NCI-H1105 treated with DMSO at 0.1 percent for 48 hours (cell line): ENCODE measurements at places on chromosomes 7 and 10.

DNA sequence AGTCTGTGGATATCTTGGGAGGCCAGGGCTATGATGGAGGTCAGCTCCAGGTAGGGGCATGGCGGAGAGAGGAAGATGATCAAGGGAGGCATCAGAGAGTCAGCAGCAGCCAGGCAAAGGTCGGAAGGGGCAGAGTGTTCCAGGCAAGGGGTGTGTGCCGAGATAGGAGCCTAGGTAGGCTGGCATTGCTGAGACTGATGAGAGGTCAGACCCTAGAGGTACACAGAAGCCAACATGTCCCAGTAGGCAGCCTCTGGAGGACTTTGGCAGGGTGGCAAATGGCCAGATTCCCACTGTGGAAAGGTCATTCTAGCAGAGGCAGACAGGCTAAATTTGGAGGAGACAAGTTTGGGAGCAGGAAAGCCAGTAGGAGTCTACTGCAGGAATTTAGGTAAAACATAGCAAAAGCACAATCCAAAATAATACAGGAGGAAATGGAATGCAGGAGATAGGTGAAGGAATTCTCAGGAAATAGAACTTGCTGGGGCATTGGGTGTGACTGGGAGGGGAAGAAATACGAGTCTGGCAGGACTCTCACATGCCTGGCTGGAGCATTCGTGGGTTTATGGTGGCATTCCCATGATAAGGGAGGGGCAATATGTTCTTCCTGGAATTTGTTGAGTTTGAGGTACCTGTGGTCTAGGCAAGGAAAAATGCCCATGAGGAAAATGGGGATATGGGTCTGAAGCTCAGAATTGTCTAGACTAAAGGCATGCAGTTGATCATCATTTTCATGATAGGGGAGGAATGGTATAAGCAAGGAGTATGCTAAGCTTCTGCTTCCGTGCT lies 25.7 kb downstream of the TMEM176A start:
- no peak for DNase-seq

- no peak for DNase-seq
Measured at GRCh38 chr7:45015313-45015712, 15.3 kb downstream of the CCM2 start.

DNA sequence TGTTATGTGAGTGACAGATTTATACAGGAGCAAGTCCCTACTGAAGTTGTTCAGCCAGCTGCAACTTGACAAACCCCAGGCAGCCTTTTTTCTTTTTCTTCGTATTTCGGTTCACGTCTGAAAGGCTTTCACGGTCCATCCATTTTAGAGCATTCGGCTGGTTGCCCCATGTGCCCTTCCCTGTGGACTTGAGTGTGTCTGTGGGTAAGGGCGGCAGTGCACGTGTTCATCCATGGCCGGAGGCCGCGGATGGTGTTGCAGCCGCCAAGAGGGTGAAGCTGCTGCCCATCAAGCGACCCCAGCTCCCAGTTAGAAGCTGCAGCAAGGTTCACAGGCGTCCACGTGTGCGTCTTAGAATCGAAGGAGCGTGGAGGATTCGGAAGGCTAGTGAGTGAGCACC lies 35.9 kb downstream of the PPP2R2D start:
- no peak for DNase-seq

GRCh38 chr7:141262101-141263090 lies 188.5 kb downstream of the TMEM178B start:
- no peak for DNase-seq

- no peak for DNase-seq
Measured at GRCh38 chr7:29369909-29370488, 175.4 kb downstream of the CHN2 start.

DNA sequence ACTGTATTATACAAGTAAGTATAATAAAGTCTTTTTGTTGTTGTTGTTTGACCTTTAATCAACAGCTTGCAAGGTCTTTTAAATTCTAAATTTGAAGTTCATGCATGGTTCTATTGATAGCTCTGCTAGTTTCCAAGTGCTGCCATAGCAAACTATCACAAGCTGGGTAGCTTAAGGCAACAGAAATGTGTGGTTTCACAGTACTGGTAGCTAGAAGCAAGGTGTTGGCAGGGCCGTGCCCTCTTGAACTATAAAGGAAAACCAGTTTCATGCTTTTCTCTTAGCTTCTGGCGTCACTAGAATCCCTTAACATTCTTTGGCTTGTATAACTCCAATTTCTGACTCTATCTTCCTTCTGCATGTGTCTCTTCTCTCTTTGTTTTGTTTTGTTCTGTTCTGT lies 1021.9 kb upstream of the AUTS2 start:
- no peak for DNase-seq
